Stomach (tissue), 19 donors: ENCODE measurements at places on chromosomes 4 and X. TPM values are rescaled to one million over a fixed set of nuclear protein-coding genes. Genes with fewer than 3 reads are reported as not detected.

- DNase-seq, result peak; percentile 40
- no peaks in the 10 kb centered on the region for H3K4me1 ChIP-seq
- no peak overlapping the region for H3K4me3 ChIP-seq
- H3K27ac ChIP-seq, result no peak overlapping the region
- no peaks in the 10 kb centered on the region for H3K27me3 ChIP-seq
- no peaks in the 10 kb centered on the region for H3K36me3 ChIP-seq
These were observed 6.3 kb downstream of the KIAA1210 start for GRCh38 chrX:119121341-119121740.

DNA sequence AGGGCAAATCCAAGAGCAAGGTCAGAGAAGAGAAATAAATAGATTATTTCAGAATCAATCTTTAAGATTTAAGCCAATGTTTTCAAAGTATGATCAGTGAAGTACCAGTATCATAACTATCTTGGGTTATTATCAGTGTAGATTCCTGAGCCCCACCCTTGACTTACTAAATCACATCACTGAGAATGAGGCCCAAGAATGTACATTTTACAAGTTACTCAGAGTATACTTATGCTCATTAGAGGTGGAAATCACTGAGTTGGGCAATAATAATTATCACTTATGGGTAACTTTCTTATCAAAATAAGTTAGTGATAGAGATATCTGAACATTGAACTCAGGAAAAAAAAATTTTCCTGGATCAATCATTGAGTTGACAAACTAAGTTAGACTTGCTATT is 121.6 kb upstream of the NOCT start:
- no peak overlapping the region for H3K27ac ChIP-seq
- no peaks in the 10 kb centered on the region for H3K27me3 ChIP-seq
- no peak overlapping the region for H3K4me3 ChIP-seq

DNA sequence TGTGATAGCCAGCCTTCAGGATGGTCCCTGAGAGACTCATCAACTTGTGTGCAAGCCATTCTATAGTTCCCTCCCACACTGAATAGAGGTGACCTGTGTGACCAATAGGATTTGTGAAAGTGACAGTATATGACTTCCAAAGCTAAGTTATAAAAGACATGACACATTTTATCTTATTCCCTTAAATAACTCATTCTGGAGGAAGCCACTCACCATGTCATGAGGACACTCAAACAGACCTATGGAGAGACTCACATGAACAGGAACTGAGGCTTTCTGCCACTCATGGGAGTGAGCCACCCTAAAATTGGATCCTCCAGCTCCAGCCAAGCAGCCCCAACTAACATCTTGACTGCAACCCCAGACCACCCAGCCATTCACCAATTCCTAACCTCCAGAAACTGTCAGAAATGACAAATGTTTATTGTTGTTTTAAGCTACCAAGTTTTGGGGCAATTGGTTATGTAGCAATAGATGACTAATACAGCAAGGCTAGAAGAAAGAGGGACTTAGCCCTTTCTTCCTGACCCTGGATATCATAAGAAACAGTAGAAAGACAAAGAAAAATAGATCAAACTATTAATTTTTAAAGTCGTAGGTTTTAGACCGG is 9.0 kb upstream of the CHIC2 start:
- no peak overlapping the region for H3K27ac ChIP-seq
- no peaks in the 10 kb centered on the region for H3K4me1 ChIP-seq
- DNase-seq, result no peak
- no peak overlapping the region for H3K4me3 ChIP-seq

- peaks cover 72% of the 10 kb centered on the region for H3K4me1 ChIP-seq
- H3K27me3 ChIP-seq, result no peaks in the 10 kb centered on the region
- DNase-seq, result no peak
- no peaks in the 10 kb centered on the region for H3K36me3 ChIP-seq
These were observed 146.5 kb downstream of the RBM47 start for GRCh38 chr4:40482985-40483647.

The SUPT20HL2 gene
- not detected for total RNA-seq

GRCh38 chr4:185424905-185425646 is 688 bp downstream of the UFSP2 start:
- H3K4me3 ChIP-seq, result peak overlapping the region; percentile 65
- peaks cover 51% of the 10 kb centered on the region for H3K4me1 ChIP-seq
- no peaks in the 10 kb centered on the region for H3K27me3 ChIP-seq
- H3K36me3 ChIP-seq, result no peaks in the 10 kb centered on the region
- H3K27ac ChIP-seq, result peak overlapping the region; percentile 92

The NSUN7 gene
- 2.3 TPM for total RNA-seq
